ENCODE measurements at places on chromosomes 16 and 17.
A peak's percentile ranks its signal among the peaks of the same experiment; 100 is the strongest.

GRCh38 chr17:48624544-48625494, 1.3 kb downstream of the HOXB9 start:
- DNase-seq: peak; percentile 68

- no peak for DNase-seq
These were observed 82.0 kb downstream of the FTO start for GRCh38 chr16:53785916-53786315.

DNA sequence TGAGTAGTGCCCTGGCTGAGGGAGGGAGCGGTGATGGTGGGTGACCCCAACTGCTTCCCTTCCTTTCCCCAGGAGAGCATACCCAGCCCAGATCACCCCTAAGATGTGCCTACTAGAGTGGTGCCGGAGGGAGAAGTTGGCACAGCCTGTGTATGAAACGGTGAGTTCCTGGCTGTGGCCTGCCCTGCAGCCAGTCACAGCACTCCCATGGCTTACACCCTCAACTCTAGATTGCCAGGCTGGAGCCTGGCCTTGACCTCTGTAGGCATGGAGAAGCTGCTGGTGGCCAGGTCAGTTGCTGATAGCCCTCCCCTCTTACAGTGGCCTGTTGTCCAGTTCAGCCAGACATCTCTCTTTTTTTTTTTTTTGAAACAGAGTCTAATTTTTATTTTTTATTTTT, 8.6 kb upstream of the NFATC3 start:
- DNase-seq: no peak

- DNase-seq: no peak
These were observed 19.3 kb upstream of the TBX2 start for GRCh38 chr17:61380217-61380835.

- DNase-seq: no peak
These were observed 14.5 kb downstream of the TSPOAP1 start for GRCh38 chr17:58313815-58314705.

- no peak for DNase-seq
These were observed 587.6 kb downstream of the CDH11 start for GRCh38 chr16:64534180-64534780.

- DNase-seq: no peak
These were observed 80.9 kb upstream of the TEKT1 start for GRCh38 chr17:6912110-6913051.

- DNase-seq: no peak
These were observed 2.7 kb downstream of the ZSCAN10 start for GRCh38 chr16:3096362-3096761.

GRCh38 chr16:76527244-76527643, 250.0 kb downstream of the CNTNAP4 start:
- no peak for DNase-seq

GRCh38 chr17:29867643-29868181, 62.3 kb downstream of the SSH2 start:
- no peak for DNase-seq

- no peak for DNase-seq
These were observed 118.9 kb downstream of the MSI2 start for GRCh38 chr17:57375040-57375769.

DNA sequence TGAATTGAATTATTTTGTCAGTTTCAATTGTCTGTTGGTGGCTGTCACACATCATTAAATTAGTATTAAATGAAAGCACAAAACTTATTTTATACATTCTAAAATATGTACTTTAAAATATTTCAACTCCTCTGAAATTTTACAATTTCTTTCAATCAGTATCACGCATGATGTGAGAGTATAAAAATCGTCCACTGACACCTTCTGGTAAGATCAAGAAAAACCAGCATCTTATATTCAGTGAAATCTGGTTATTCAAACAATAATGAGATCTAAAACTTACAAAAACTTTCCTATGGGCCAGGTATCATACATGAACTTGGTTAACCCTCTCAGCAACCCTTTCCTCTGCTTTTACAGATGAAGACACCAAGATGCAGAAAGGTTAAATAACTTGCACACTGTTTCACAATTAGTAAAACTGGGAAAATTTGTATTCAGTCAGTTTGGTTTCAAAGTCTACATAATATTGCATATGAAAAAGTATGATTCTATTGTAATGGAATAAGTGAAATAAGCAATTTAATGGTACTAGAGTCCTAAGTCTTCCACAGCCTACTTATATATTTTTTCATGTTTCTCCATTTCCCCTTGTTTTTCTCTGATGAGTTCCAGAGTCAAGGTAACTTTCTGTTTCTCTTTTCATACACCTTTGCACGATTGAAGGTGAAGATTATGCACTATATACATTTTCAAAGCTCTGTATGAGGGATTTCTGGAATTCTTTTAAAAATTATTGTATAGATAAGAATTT, 58.7 kb downstream of the EFCAB5 start:
- no peak for DNase-seq

DNA sequence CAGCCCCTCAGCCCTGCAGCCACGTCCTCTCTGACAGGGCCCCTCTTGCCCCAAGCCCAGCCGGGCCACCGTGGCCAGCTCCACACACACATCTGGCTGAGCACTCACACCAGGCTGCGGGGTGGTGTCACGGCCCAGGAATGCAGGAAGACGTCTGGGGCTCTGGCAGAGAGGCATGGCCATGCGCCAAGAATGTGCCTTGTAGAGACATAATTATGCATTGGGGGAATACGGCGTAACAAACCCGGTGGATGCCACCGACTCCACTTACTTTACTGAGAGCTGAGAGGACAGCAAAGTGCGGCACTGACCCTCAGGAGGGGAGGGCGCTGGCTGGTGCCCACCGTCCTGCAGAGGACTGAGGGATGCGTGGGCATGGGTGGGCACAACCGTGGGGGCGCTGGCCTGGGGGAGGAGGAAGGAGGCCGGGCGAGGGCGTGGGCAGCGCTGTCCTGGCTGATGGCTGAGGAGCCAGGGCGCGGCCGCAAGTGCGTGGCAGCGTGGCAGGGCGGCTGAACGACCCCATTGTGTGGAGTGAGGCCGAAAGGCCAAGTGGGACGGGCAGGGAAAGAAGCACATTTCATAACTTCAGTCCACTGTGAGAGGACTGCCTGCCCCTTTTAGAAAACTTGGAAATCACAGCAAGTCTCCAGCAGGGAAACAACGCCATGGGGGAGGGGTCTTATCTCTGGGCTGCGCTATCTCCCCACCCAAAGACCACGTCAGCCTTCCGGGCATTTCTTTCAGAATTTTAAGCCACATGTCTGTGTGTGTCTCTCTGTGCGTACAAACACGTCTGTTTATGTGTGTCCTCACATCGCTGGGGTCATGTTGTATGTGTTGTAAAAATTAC, 30.6 kb downstream of the METRNL start:
- DNase-seq: peak; percentile 98

DNA sequence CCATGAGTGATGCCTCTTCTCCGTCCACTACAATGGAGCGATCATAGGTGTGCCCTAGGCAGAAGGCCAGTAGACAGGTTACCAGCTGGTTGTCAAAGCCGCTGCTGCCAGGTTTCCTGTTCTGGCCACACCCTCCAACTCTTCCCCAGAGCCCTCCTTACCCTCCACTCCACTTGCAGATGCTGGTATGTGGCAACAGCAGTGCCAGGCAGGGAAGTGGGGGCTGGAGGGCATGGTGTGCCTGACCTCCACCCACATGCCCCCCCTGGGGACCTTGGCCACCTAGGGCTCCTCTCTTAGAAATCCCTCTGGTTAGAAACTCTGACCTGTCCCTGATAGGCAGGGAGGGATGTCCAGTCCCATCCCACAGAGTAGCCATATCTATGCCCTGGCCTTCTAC, 1.5 kb downstream of the RRAD start:
- DNase-seq: no peak

- DNase-seq: no peak
These were observed 19.3 kb upstream of the IL17C start for GRCh38 chr16:88618956-88619667.

DNA sequence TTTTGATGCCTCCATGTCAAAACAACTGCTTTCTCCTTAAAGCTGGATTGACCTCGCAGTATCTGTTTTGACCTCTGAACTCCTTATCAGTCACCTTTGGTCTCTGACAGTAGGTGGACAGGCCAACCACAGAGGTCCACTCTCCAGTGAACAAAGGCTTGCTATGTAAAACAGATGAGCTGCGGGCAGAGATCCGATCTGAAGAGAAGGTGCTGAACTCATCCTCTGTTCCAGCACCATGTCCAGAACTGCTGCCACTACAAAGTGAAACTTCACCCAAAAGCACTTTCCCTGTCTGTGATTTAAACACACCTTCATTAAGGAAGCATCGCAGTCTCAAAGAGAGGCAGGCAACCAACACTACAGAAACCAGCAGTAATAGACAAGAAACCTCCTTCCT, 117.3 kb upstream of the CORO6 start:
- DNase-seq: no peak

- no peak for DNase-seq
These were observed 10.6 kb upstream of the NUDT16L1 start for GRCh38 chr16:4682616-4683254.

- DNase-seq: no peak
These were observed 351.3 kb downstream of the SOX9 start for GRCh38 chr17:72472106-72472505.

GRCh38 chr16:29290631-29291247, 115.8 kb downstream of the NPIPB11 start:
- peak; percentile 87 for DNase-seq

GRCh38 chr17:37047631-37048104, 98.9 kb downstream of the AATF start:
- DNase-seq: peak; percentile 78

DNA sequence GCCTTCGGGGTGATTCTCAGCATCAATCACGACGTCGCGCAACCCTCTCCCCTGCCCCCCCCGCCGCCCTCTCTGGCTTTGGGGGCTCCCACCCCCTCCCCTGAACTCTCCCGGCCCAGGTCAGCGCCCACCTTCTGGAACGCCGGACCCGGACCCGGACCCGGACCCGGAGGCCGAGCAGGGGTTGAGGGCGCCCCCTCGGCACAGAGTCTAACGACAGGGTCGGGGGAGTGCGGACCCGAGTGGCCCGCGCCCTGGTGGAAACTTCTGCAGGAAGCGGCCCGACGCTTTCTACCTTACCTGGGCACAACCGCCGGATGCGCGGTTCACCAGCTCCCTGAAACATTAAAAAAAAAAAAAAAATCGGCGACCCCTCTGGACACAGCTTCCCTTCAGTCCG, 16.2 kb downstream of the SALL1 start:
- no peak for DNase-seq

GRCh38 chr16:85921026-85921425, 22.1 kb downstream of the IRF8 start:
- DNase-seq: no peak

All from AG08396 (cell line).